ENCODE measurements at places on chromosomes 1 and 21. TPM values are rescaled to one million over a fixed set of nuclear protein-coding genes. Genes with fewer than 3 reads are reported as not detected.

DNA sequence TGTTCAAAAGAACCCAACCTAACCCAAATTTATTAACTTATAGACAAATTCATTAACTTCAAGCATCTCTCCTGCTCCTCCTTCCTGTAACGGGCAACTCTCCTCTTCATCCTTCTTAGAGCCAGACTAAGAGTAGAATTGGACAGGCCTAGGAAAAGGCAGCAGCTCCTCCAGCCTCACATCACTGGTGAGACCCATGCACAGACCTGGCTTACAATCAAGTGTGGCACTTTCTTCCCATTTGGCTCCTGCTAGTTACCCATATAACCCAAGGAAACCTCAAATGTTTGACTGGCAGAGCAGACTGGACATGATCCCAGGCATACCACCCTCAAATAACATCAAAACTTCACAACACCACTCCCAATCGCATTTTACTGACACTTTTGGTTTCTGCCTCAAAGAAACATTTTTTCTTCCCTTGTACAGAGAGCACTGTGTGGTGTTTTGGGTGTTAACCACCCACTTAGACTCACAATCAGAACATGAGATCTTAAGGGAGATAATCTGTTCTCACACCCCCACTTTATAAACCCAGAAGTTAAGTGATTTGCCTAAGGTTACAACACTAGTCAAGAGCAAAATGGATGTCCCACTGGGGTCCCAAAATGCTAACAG is 101.4 kb downstream of the SIPA1L2 start:
- no peaks in the 10 kb centered on the region for H3K27me3 ChIP-seq
- no peaks in the 10 kb centered on the region for H3K36me3 ChIP-seq
- H3K4me1 ChIP-seq = peaks cover 76% of the 10 kb centered on the region
- H3K27ac ChIP-seq = peak overlapping the region; percentile 73

GRCh38 chr1:6578624-6579373 is 995 bp upstream of the ZBTB48 start:
- H3K4me3 ChIP-seq = no peak overlapping the region
- H3K27ac ChIP-seq = peak overlapping the region; percentile 98
- H3K36me3 ChIP-seq = peaks cover 10% of the 10 kb centered on the region
- H3K4me1 ChIP-seq = peaks cover 42% of the 10 kb centered on the region

DNA sequence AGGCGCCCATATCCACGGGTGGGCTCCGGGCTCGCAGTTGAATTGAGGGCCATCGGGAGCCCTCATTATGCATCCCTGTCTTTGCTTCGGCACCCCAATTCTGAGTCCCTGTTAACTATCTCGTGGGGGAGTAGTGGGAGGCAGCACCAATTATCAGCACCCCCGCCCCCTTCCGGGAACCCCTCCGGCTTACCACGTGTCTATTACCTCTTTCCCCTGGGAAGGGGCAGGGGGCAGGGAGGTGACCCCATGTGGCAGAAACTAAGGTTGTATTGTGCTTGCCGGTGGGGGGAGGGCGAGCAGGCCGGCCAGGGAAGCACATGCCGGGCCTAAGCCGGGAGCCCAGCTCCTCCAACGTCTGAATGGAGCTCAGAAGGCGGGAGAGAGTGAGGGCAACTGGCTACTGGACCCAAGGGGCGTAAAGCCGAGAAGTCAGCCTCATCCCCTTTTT is 1.0 kb downstream of the LIN28A start:
- DNase-seq = no peak
- no peaks in the 10 kb centered on the region for H3K4me1 ChIP-seq
- no peak overlapping the region for H3K27ac ChIP-seq
- H3K36me3 ChIP-seq = no peaks in the 10 kb centered on the region
- no peak overlapping the region for H3K4me3 ChIP-seq
- H3K27me3 ChIP-seq = peaks cover 84% of the 10 kb centered on the region

- no peaks in the 10 kb centered on the region for H3K36me3 ChIP-seq
- no peak overlapping the region for H3K27ac ChIP-seq
- DNase-seq = no peak
- H3K4me1 ChIP-seq = peaks cover 26% of the 10 kb centered on the region
Observed at GRCh38 chr1:116943438-116943837, 33.7 kb downstream of the PTGFRN start.

- no peak overlapping the region for H3K4me3 ChIP-seq
- peaks cover 51% of the 10 kb centered on the region for H3K4me1 ChIP-seq
- peak overlapping the region; percentile 49 for H3K27ac ChIP-seq
- no peaks in the 10 kb centered on the region for H3K27me3 ChIP-seq
Observed at GRCh38 chr1:201450721-201451291, 18.2 kb downstream of the PHLDA3 start.

DNA sequence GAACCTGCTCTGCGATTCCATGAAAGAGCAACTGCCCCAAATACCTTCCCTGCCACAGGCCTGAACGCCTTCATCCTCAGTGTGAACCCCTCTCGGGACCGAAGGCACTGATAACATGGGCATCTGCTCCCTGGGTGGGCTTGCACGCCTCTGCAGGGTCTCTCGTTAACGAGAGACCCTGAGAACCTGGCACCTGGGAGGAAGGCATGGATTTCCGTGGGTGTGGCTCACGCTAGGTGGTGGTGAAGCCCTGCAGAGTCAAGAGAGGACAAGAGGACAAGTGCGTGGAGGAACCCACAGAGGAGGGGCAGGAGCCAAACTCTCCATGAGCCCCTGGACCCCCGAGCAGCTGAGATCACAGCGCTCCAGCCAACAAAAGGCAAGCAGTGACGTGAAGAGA is 26.8 kb upstream of the COL6A2 start:
- H3K4me1 ChIP-seq = peaks cover 20% of the 10 kb centered on the region
- no peaks in the 10 kb centered on the region for H3K36me3 ChIP-seq
- no peak for DNase-seq
- H3K27ac ChIP-seq = no peak overlapping the region
- H3K4me3 ChIP-seq = no peak overlapping the region

DNA sequence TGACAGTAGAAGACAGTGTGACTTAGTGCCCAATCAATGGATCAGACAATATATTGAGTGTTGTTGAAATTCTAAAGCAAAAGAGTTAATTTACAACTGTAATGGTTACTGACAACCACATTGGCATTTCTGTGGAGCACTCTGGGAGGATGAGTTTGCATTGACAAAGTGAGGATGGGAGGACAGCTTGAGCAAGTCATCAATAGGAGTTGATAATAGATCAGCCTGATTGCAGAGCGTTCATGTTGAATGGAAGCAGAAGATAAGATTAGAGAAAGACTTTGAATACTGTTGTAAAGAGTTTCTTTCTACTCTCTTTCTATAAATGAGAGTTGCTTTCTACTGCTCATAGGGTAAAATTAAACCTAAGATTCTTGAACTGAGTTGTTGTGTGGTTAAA is 3.9 kb downstream of the EEIG2 start:
- no peaks in the 10 kb centered on the region for H3K27me3 ChIP-seq
- H3K27ac ChIP-seq = no peak overlapping the region
- DNase-seq = no peak
- H3K4me3 ChIP-seq = no peak overlapping the region

- H3K4me1 ChIP-seq = peaks cover 45% of the 10 kb centered on the region
- DNase-seq = no peak
- H3K27ac ChIP-seq = peak overlapping the region; percentile 73
- H3K4me3 ChIP-seq = peak overlapping the region; percentile 71
- no peaks in the 10 kb centered on the region for H3K36me3 ChIP-seq
Observed at GRCh38 chr1:65148548-65149350, 746 bp downstream of the AK4 start.

DNA sequence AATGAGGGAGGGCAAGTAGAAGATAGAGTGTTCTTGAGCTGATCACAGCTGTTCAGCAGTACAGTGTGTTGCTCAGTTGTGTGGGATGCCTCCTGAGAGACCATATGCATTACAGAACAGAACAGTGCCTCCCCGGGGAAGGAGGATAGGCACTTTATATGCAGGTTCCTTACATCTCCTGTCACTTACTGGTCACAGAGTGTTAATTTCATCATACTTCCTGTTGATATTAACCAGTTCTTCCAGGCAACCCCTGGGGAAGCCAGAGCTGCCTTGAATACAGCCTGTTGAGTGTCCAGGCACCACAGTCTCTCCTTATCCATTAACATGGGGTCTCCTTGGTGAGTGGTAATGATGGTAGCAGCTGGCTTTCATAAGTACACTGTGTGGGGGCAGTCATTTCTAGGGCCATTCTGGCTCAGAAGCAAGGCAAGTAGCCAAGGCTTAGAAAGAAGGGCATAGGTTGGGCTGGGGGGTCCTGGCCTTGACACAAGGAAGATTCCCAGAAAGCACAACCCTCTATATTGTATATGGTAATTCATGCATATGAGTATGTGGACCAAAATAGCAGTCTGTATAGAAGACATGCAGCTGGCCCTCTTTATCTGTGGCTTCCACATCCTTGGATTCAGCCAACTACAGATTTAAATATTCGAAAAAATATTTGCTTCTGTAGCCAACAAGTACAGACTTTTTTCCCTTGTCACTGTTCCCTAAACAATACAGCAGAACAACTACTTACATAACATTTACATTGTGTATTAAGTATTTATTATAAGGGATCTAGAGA is 142.4 kb downstream of the ZP4 start:
- H3K27ac ChIP-seq = no peak overlapping the region
- no peak for DNase-seq
- no peaks in the 10 kb centered on the region for H3K36me3 ChIP-seq
- H3K4me3 ChIP-seq = no peak overlapping the region
- H3K4me1 ChIP-seq = no peaks in the 10 kb centered on the region

DNA sequence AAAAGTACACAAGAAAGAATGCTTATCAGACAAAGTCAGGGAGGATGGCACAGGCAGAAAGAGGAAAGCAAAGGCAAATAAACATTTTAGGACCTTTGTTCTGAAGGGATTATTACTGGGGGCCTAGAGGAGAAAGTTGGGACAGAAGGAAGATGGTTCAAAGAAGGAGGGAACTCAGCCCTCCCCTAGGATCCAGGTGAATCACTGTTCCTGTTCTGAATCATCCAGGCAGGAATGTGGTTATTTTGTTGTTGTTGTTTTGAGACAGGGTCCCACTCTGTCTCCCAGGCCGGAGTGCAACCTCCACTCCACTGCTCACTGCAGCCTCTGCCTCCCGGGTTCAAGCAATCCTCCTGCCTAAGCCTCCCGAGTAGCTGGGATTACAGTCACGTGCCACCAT is 38.5 kb upstream of the PSEN2 start:
- no peaks in the 10 kb centered on the region for H3K27me3 ChIP-seq
- no peak for DNase-seq
- no peaks in the 10 kb centered on the region for H3K36me3 ChIP-seq
- peaks cover 13% of the 10 kb centered on the region for H3K4me1 ChIP-seq
- no peak overlapping the region for H3K4me3 ChIP-seq

- no peak overlapping the region for H3K4me3 ChIP-seq
- no peak for DNase-seq
- no peak overlapping the region for H3K27ac ChIP-seq
- no peaks in the 10 kb centered on the region for H3K27me3 ChIP-seq
Observed at GRCh38 chr1:111832521-111833155, 76.9 kb downstream of the DDX20 start.

GRCh38 chr1:202279806-202280205 is 61.9 kb downstream of the UBE2T start:
- no peaks in the 10 kb centered on the region for H3K27me3 ChIP-seq
- no peaks in the 10 kb centered on the region for H3K36me3 ChIP-seq
- DNase-seq = no peak
- no peaks in the 10 kb centered on the region for H3K4me1 ChIP-seq

GRCh38 chr1:112720800-112721199 is 5.7 kb upstream of the PPM1J start:
- peaks cover 37% of the 10 kb centered on the region for H3K4me1 ChIP-seq
- no peak overlapping the region for H3K4me3 ChIP-seq
- no peaks in the 10 kb centered on the region for H3K36me3 ChIP-seq

GRCh38 chr21:31592963-31593560 is 66.4 kb upstream of the SOD1 start:
- no peaks in the 10 kb centered on the region for H3K27me3 ChIP-seq
- H3K27ac ChIP-seq = no peak overlapping the region
- H3K4me3 ChIP-seq = no peak overlapping the region
- H3K4me1 ChIP-seq = no peaks in the 10 kb centered on the region
- H3K36me3 ChIP-seq = no peaks in the 10 kb centered on the region
- DNase-seq = no peak

DNA sequence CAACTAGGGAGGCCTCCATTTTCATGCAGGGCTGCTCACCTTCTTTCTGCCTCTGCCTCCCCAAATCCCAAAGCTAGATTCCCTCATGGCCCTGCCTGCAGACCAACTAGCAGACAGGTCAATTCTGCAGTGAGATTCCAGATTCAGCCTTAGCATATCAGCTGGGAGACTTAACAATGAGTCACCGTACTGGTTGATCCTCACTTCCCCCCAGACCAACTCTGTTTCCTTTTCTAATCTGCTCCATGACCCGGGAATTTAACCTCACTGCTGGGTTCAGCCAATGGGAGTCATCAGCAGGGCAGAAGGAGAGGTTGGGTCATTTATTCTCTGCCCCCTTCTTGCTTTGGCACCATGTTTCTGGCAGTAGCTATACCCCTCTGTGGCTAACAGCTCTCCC is 140.6 kb upstream of the GRIK3 start:
- no peaks in the 10 kb centered on the region for H3K27me3 ChIP-seq
- no peak for DNase-seq
- H3K36me3 ChIP-seq = no peaks in the 10 kb centered on the region
- H3K27ac ChIP-seq = no peak overlapping the region
- H3K4me3 ChIP-seq = no peak overlapping the region

DNA sequence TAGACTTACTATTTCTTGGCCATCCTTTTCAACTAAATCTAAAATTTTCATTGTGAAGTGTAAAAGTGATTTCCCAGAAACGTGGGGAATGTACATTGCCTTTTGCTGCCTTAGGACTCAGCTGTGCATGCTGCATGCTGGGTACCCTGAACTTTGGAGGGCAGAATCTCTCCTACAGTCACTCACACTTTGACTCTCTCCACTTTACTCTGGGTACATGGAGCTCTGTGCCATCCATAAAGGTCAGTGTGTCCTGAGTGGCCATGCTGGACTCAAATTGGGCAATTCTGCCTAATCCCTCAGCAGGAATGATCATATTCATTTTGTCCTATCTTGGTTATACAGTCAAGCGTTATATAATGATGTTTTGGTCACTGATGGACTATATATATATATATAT is 105.6 kb downstream of the NR5A2 start:
- H3K27ac ChIP-seq = no peak overlapping the region
- no peaks in the 10 kb centered on the region for H3K36me3 ChIP-seq
- no peak overlapping the region for H3K4me3 ChIP-seq

GRCh38 chr1:202233171-202233570 is 39.6 kb downstream of the LGR6 start:
- no peaks in the 10 kb centered on the region for H3K27me3 ChIP-seq
- no peaks in the 10 kb centered on the region for H3K36me3 ChIP-seq

LPAR3 gene
- total RNA-seq = 23.7 TPM

CLCA4 gene
- total RNA-seq = 521 TPM

SRSF4 gene
- 45.0 TPM for total RNA-seq

UBE2U gene
- total RNA-seq = not detected

TNFRSF25 gene
- total RNA-seq = 33.0 TPM

TLCD4 gene
- 0.53 TPM for total RNA-seq

RNF223 gene
- 11.8 TPM for total RNA-seq

PHACTR4 gene
- 41.0 TPM for total RNA-seq

TFF2 gene
- not detected for total RNA-seq

DNAI4 gene
- 0.29 TPM for total RNA-seq

KLHL12 gene
- total RNA-seq = 11.1 TPM

ANGPTL7 gene
- not detected for total RNA-seq

GRIK1 gene
- total RNA-seq = not detected

MYOG gene
- not detected for total RNA-seq

Measured in esophagus squamous epithelium (tissue), 5 donors.